T-helper 2 cell (primary cell): ENCODE measurements at places on chromosomes 6 and 20.

DNA sequence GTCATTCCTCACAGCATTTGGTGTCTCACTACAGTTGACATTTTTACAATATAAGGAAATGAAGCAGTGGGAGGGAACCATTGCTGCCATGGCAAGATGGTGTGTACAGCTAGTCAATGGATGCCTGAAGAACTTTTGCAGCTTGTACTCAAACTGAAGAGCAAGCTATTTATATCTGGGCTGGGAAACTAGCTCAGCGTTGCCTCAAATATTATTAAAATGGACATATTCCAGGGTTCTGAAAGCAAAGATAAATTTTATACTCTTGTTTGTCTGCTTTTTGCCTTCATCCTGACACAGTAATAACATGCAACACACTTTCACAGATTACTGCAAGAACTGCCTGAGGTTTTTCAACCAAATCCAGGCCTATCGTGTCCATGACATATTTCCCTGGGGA, 156.4 kb upstream of the COL21A1 start:
- no peak for DNase-seq

DNA sequence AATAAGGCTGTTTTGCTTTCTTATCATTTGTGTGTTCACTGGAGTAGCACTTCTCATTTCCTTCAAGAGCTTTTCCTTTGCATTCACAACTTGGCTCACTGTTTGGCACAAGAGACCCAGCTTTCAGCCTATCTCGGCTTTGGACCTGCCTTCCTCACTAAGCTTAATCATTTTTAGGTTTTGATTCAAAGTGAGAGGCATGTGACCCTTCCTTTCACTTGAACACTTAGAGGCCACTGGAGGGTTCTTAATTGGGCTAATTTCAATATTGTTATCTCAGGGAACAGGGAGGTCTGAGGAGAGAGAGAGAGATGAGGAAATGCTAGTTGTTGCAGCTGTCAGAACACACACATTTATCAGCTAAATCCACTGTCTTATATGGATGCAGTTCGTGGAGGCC, 82.9 kb upstream of the SCAF8 start:
- no peak for DNase-seq

DNA sequence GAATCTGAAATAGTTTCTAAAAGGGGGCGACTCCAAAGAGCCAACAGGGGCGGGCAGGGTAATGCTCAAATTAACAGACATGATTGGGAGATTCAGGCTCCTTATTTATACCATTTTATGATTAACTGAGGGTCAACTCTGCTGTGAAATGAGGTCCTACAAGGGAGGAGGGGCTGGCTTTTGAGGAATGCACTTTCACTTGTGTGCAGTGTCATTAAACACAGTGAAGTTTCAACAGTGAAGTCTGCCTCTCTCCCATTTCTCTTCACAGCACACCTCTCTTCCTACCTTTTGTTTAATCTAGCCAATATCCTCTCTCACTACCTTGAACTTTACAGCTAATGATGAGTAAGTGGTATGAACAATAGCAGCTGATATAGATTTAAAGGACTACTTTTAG, 557.3 kb upstream of the CITED2 start:
- no peak for DNase-seq

- no peak for DNase-seq
Measured at GRCh38 chr20:60080401-60080800, 122.2 kb downstream of the CDH26 start.

DNA sequence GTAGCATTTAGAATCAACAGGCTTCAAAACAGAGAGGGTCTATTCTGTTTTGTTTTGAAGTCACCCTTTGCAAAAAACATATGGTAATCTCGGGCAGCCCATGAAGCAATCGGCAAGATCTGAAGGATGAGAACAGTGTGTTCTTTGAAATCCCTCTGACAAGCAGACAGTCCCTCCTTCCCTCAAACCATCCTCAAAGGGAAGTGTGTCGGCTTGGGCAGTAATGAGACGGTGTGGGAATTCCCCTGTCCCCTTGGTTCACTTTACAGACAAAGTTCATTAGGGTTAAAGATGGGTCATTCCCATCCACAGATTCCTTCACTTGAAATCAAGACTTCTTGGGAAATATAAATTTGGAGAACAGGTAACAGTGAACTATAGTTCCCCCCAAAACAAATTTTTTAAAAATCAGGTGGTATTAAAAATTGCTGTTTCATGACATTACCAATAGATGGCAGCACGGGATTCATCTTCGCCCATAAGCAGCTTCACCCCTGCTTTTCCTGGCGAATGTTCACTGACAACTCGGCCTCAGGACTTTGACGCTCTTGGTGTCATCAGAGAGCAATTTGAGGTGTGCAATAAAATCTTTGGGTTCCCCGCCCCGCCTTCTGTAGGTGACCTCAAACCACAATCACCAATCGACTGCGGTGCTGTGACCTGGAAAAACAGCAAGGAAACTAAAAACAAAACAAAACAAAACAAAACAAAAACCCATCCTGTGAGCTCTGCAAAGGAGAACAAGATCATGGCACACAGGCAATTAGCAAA, 159.3 kb upstream of the TNFAIP3 start:
- peak; percentile 99 for DNase-seq

DNA sequence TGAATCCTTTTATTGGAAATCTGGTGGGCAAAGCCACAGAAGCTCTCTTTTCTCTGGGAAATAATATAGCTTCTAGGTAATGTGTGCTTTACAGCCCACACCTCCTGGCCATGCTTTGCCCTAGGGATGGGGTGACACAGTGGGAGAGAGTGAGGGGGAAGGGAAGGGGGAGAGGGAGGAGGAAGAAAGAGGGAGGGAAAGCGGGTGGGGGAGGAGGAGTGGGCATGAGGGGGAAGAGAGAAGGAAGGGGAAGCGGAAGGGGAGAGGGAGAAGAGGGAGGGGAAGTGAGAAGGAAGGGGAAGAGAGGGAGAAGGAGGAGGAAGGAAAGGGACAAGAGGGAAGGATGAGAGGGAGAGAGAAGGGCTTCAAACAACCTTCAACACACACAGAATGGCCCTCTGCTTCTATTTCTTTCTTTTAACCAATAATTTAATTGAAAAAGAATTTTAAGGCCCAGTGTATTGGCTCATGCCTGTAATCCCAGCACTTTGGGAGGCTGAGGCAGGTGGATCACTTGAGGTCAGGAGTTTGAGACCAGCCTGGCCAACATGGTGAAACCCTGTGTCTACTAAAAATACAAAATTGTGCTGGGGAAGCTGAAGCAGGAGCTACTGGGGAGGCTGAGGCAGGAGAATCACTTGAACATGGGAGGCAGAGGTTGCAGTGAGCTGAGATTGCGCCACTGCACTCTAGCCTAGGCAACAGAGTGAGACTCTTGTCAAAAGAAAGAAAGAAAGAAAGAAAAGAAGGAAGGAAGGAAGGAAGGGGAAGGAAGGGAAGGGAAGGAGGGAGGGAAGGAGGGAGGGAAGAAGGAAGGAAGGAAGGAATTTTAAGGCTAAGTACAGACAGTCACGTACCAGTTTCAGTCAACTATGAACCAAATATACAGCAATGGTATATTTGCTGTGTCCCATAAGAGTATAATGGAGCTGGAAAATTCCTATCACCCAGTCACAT, 75.2 kb downstream of the RSPH3 start:
- no peak for DNase-seq

- DNase-seq, result no peak
Measured at GRCh38 chr6:39995633-39996032, 61.4 kb upstream of the MOCS1 start.
